ENCODE measurements at places on chromosomes 2 and 18.

GRCh38 chr18:23487738-23488570 is 15.4 kb upstream of the RMC1 start:
- H3K27me3 ChIP-seq, result peaks cover 2% of the 10 kb centered on the region
- H3K4me1 ChIP-seq, result peaks cover 12% of the 10 kb centered on the region
- H3K27ac ChIP-seq, result no peak overlapping the region
- no peak overlapping the region for H3K4me3 ChIP-seq
- DNase-seq, result no peak
- no peaks in the 10 kb centered on the region for H3K36me3 ChIP-seq

- no peaks in the 10 kb centered on the region for H3K36me3 ChIP-seq
- H3K4me3 ChIP-seq, result no peak overlapping the region
- H3K4me1 ChIP-seq, result peaks cover 39% of the 10 kb centered on the region
- no peak overlapping the region for H3K27ac ChIP-seq
Observed at GRCh38 chr2:64328415-64328722, 125.6 kb upstream of the LGALSL start.

- H3K27ac ChIP-seq, result no peak overlapping the region
- no peaks in the 10 kb centered on the region for H3K36me3 ChIP-seq
- peaks cover 7% of the 10 kb centered on the region for H3K4me1 ChIP-seq
- no peak overlapping the region for H3K4me3 ChIP-seq
- DNase-seq, result no peak
- H3K27me3 ChIP-seq, result no peaks in the 10 kb centered on the region
Observed at GRCh38 chr2:34093790-34094189, 494.7 kb upstream of the FAM98A start.

DNA sequence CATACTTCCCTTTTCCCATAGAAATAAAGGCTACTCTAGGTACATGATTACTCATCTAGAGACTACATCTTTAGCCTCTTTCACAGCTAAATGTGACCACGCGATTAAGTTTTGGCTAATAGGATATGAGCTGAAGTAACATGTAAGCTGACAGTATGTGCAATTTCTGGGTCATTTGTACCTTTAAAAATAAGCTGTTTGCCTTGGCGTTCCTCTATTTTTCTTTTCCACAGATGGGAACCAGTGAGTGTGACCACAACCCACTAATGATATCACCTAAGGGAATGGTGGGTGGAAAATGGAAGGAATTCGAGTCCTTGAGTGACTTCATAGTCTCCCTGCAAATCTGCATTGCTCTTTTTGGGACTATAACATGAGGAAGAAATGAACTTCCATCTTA is 11.7 kb upstream of the NABP1 start:
- no peaks in the 10 kb centered on the region for H3K4me1 ChIP-seq
- no peak overlapping the region for H3K4me3 ChIP-seq
- DNase-seq, result no peak
- H3K36me3 ChIP-seq, result no peaks in the 10 kb centered on the region
- H3K27me3 ChIP-seq, result peaks cover 1% of the 10 kb centered on the region

DNA sequence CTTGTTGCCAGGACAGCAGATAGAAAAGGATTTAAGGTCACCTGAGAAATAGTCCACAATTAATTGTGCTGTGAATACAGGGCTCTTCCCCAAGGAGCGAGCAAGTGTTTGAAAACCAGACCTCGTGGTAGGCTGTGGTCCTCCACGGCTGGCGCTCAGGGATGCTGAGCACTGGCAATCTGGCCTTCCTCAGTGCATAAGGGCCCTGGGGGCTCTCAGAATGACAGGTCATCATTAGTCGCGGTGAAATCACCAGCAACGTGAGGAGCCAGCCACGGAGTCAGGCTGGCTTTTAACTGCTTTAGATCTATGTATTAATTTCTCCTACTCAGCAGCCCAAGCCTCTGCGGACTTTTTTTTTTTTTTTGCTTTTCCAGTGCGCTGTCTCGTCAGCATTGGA is 148.5 kb downstream of the FHOD3 start:
- no peak overlapping the region for H3K27ac ChIP-seq
- H3K4me1 ChIP-seq, result peaks cover 6% of the 10 kb centered on the region
- DNase-seq, result no peak
- H3K36me3 ChIP-seq, result no peaks in the 10 kb centered on the region

- no peak overlapping the region for H3K4me3 ChIP-seq
- H3K27me3 ChIP-seq, result no peaks in the 10 kb centered on the region
- no peaks in the 10 kb centered on the region for H3K36me3 ChIP-seq
- DNase-seq, result no peak
- no peak overlapping the region for H3K27ac ChIP-seq
- no peaks in the 10 kb centered on the region for H3K4me1 ChIP-seq
Observed at GRCh38 chr2:18356676-18357075, 203.8 kb downstream of the RDH14 start.

- H3K4me3 ChIP-seq, result no peak overlapping the region
- DNase-seq, result no peak
- H3K27ac ChIP-seq, result no peak overlapping the region
- peaks cover 7% of the 10 kb centered on the region for H3K4me1 ChIP-seq
- H3K27me3 ChIP-seq, result peaks cover 7% of the 10 kb centered on the region
- H3K36me3 ChIP-seq, result peaks cover 19% of the 10 kb centered on the region
Observed at GRCh38 chr2:229815342-229815741, 101.0 kb upstream of the DNER start.

GRCh38 chr2:241030883-241031282 is 32.5 kb downstream of the SNED1 start:
- no peak for DNase-seq
- peaks cover 4% of the 10 kb centered on the region for H3K36me3 ChIP-seq
- no peak overlapping the region for H3K4me3 ChIP-seq
- no peak overlapping the region for H3K27ac ChIP-seq

GRCh38 chr18:23177433-23178072 is 42.3 kb downstream of the CABLES1 start:
- peaks cover 30% of the 10 kb centered on the region for H3K4me1 ChIP-seq
- peaks cover 3% of the 10 kb centered on the region for H3K27me3 ChIP-seq
- no peak for DNase-seq

Data from endothelial cell (in vitro differentiated cells).